ENCODE measurements at places on chromosomes 2 and 18. TPM values are rescaled to one million over a fixed set of nuclear protein-coding genes. Genes with fewer than 3 reads are reported as not detected.

IL1RN gene
- 2,112 TPM for polyA plus RNA-seq

ZNF521 gene
- 1.2 TPM for polyA plus RNA-seq

CRACDL gene
- 9.1 TPM for polyA plus RNA-seq

DDX1 gene
- 40.8 TPM for polyA plus RNA-seq

BOK gene
- polyA plus RNA-seq: 38.7 TPM

OSR1 gene
- 1.1 TPM for polyA plus RNA-seq

DOK6 gene
- 0.07 TPM for polyA plus RNA-seq

RESP18 gene
- not detected for polyA plus RNA-seq

CTIF gene
- polyA plus RNA-seq: 22.7 TPM

Measured in esophagus (tissue), 2 donors.